ENCODE measurements at places on chromosomes 5 and 9.

DNA sequence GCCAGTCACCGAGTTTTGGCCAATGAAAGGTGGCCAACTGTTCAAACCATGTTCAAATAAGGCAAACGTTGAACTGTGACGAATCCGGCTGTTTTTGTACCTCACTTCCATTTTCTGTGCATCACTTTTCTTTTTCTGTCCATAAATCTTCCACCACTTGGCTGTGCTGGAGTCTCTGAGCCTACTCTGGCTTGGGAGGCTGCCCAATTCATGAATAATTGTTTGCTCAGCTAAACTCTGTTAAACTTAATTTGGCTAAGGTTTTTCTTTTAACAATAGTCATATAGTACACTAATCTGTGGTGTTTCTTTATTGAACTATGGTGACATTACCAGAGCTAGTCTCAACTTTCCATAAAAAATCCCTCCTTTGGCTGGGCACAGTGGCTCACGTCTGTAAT, 11.3 kb downstream of the NIM1K start:
- DNase-seq: no peak

- DNase-seq: no peak
Measured at GRCh38 chr5:140356853-140357725, 2.9 kb upstream of the SLC4A9 start.

DNA sequence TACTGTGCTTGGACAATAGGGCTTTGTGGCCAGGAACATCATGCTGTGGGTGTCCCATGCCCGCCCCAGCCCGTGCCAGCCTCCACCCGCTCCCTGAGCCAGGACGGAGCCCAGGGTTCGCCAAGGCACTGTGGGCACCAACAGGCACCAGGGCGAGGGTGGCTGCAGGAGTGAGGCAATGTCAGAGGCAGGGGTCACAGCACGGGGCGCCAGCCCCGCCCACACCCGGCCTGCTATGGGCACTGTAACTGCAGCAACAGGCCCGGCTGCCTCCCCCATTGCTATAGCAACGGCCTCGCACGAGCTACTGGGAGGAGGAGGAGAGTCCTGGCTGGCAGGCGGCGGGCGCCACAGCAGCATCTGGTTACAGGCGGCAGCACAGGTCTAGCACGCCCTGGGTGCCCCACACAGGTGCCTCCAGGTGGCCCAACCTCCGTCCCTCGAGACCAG, 2.5 kb downstream of the ABCA2 start:
- no peak for DNase-seq

- DNase-seq: no peak
Measured at GRCh38 chr9:98778711-98779530, 17.4 kb downstream of the ANKS6 start.

DNA sequence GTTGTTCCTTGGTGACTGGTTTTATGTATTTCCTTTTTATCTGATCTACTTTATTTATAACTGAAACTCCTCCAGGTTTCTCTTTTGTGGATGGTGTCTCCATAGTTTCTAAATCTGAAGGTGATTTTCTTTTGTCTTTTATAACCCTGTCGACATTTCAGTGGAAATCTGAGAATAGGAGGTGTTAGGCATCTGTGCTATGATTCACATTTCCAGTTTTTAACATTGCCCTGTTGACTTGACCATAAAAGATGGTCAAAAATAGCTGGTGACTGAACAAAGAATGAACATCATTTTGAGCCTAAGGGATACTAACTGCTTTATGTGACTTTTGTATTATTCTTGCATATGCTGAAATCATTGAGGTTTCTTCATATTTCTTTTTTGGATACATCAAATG, 190.5 kb downstream of the PCSK1 start:
- no peak for DNase-seq

GRCh38 chr9:129570450-129571297, 50.2 kb downstream of the C9orf50 start:
- peak; percentile 73 for DNase-seq

DNA sequence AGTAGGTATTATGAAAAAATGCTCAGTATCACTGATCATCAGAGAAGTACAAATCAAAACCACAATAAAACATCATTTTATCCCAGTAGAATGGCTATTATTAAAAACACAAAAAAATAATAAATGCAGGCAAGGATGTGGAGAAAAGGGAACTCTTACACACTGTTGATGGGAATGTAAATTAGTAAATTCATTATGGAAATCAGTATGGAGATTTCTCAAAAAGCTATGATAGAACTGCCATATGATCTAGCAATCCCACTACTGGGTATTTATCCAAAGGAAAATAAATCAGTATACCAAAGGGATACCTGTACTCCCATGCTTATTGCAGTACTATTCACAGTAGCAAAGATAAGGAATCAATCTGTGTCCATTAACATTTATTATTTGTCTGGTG, 209.6 kb downstream of the FER start:
- DNase-seq: no peak

GRCh38 chr9:89791754-89792153, 186.9 kb downstream of the GADD45G start:
- DNase-seq: peak; percentile 38

- DNase-seq: no peak
Measured at GRCh38 chr5:38008198-38008597, 168.4 kb upstream of the GDNF start.

GRCh38 chr5:177434437-177434836, 8.0 kb downstream of the GRK6 start:
- DNase-seq: no peak

- no peak for DNase-seq
Measured at GRCh38 chr5:15027764-15028163, 156.2 kb upstream of the ANKH start.

DNA sequence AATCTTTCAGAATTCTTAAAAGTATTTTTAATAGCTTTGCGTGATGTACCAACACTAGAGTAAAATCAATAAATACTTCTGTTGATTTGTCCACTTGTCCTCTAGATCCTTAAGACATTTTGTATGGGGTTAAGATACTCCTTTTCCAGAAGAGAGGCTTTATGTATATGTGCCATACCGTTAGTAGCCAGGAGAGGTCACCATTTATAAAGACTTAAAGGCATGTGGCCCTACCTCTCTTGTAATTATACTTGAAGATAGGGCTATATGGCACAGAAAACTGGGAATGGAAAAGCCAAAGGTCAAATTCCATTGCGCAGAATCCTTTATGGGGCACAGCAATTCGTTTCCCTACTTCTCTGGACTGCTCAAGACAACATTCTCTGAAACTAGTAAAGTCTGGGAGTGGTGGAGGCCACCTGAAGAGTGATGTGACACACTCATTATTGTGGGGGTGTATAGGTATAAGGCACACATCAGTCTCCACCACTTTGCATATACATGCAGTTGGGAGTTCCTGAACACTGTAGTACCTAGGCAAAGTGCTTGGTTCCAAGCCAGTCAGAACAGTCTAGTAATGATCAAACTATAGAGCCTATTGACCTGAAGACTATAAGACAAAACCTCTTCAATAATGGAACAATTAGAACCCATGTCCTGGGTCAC, 140.1 kb upstream of the FBXL17 start:
- DNase-seq: peak; percentile 40

- DNase-seq: peak; percentile 92
Measured at GRCh38 chr5:171450423-171451331, 31.2 kb downstream of the FGF18 start.

DNA sequence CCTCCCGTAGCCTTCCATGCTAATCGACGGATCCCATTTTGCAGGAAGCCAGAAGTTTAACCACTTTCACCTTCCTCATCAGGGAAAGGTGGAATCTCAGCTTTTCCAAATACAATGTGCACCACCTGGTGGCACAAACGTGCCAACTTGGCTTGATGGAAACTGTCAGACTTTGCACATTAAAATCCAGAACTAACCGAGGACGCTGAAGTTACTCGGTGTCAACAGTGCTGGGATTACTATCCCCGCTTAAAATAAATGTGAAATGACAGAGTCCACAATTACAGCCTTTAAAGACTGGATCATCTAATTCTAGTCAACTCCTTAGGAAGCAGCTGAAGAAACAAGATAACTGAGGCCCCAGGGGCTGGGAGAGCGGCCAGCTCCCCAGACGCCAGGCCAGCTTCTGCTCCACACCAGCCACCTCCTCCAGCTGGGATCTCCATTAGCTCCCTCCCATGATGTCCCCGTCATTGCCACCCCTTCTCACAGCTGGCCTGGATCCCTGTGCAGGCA, 50.1 kb upstream of the RETREG1 start:
- peak; percentile 42 for DNase-seq

GRCh38 chr5:96012399-96012798, 50.7 kb upstream of the ELL2 start:
- no peak for DNase-seq

DNA sequence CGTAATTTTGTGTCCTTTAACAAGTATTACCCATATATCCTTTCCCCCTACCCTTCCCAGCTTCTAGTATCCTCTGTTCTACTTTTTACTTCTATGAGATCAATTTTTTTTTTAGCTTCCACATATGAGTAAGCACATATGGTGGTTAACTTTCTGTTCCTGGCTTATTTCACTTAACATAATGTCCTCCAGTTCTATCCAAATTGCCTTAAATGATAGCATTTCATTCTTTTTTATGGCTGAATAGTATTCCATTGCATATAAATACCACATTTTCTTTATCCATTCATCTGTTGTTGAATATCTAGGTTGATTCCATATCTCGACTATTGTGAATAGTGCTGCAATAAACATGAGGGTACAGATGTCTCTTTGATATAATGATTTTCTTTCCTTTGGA, 36.4 kb downstream of the SKIC3 start:
- DNase-seq: no peak

GRCh38 chr9:2767800-2768677, 50.7 kb downstream of the KCNV2 start:
- no peak for DNase-seq

- DNase-seq: no peak
Measured at GRCh38 chr5:170491479-170491878, 12.3 kb upstream of the KCNIP1 start.

- DNase-seq: no peak
Measured at GRCh38 chr9:133781828-133782135, 43.6 kb upstream of the SARDH start.

DNA sequence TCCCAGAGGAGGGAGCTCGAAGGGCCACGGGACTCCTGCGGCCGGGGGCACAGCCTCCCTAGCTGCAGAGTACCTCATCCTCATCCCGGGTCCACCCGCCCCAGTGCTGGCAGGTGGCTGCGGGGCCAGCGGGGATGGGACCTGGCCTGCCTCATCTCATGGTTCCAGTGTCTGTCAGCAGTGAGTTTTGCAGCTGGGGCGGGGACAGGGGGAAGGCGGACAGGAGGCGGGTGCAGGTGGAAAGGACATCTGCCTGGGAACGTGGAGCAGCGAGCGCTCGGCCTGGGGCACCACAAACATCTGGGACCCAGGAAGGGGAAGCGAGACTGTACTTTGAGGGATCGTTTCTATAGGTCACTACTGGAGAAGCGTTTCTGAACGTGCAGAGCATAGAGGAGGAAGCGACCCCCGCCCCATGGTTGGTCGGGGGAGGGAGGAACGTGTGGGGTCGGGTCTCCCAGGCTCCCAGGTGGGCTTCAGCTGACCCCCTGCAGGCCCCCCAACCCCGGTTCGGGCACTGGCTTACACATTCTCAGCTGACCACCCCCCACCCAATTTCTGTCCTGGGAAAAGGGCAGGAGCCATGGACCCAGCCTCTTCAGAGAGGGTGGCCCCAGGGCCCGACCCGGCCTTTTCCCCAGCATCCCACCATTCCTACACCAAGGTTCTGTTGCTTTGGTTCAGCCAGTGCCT, 56.5 kb upstream of the NOTCH1 start:
- DNase-seq: peak; percentile 85

DNA sequence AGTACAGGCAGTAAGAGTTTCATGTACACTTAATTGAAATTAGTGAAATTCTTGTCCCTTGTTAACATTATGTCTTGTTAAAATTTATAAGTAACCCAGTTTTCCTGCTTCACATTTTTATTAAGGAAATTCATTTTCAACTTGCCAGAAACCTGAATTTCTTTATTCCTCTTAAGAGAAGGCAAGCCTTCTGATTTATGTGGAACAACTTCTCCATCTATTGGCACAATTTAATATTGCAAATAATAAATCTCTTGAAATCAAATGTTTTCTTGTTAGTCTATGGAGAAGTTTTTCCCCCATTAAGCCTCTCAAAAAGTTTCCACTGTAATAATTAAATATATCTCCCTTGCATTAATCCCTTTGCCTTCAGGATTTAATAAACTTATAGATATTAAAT, 33.8 kb upstream of the ACO1 start:
- no peak for DNase-seq

- peak; percentile 84 for DNase-seq
Measured at GRCh38 chr5:1118738-1119137, 6.9 kb upstream of the SLC12A7 start.

DNA sequence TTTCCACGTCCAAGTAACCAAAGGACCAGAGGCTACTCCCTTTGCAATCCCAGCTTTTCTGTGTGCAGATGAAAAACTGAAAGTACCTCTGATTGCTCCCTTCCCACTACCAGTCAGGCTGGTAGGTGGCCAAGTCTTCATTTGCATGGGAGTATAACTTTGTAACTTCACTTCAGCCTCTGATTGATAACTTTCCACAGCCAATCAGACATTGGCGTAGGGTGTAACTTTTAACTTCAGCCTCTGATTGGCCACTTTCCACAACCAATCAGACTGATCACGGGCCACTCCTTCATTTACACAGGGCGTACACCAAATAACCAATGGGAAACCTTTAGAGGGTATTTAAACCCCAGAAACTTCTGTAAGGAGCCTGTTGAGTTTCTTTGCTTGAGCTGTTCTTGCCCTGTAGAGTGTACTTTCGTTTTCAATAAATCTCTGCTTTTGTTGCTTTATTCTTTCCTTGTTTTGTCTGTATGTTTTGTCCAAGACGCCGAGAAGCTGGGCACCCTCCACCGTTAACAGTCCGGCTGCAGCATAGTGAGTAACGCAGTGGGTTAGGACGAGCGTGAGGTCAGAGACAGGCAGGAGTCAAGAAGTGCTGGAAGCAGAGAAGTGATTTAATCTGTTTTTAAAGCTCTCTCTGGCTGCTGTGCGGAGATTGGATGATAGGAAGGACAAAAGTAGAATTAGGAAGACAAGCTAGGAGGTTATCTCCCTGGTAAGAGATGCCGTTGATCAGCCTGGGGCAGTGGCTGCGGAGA, 3.5 kb upstream of the EXOSC2 start:
- DNase-seq: peak; percentile 86

- DNase-seq: no peak
Measured at GRCh38 chr5:6048746-6049145, 329.6 kb downstream of the MED10 start.
